Effector memory CD4-positive, alpha-beta T cell (primary cell): ENCODE measurements at places on chromosomes 3 and 15.
A peak's percentile ranks its signal among the peaks of the same experiment; 100 is the strongest.

GRCh38 chr3:183439515-183439914, 11.1 kb upstream of the MCF2L2 start:
- DNase-seq, result no peak

DNA sequence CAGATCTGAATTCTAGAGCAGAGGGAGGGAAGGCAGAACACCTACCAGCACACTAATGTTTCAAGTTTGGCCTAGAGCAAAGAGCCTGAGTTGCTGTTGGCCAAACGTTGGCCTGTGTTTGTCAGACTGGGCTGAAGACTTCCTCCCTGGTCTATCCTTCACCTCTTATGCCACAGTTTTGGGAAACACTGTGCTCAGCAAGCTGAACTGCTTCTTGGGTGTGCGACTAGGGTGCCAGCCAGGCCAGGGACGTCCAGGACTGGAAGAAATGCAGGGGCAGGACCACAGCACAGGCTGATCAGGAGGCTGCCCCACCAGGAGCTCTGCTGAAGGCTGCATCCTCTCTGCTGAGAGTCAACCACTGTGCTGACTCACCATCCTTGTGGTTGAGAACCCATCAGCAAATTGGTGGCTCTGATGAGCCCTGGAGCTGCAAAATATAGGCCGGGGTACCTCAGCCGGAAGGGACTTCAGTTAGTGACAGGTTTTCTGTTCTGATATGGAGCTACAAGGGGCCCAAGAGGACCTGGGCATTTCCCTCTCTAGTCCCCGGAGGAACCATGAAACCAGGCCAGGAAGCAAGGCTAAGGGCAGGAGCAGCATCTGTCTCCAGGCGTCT, 131.6 kb upstream of the RASGRP1 start:
- peak; percentile 64 for DNase-seq

- no peak for DNase-seq
These were observed 163.7 kb downstream of the TCF12 start for GRCh38 chr15:57082054-57082728.

DNA sequence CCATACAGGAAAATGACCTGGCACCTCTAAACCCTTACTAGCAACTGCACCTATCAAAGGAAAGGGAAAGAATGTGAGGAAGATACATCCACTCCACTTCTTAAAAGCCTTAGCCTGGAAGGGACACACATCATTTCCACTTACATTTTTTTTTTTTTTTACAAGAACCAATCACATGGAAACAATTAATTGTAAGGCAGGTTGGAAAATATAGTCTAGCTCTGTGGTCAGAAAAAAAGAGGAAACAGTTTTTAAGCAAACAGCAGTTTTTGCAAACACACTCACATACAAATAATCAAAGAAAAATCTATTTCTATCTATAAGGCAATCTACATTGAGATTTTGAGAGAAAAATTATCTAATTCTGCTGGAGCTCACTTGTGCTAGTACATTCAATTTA, 98.9 kb upstream of the SPRED1 start:
- no peak for DNase-seq

DNA sequence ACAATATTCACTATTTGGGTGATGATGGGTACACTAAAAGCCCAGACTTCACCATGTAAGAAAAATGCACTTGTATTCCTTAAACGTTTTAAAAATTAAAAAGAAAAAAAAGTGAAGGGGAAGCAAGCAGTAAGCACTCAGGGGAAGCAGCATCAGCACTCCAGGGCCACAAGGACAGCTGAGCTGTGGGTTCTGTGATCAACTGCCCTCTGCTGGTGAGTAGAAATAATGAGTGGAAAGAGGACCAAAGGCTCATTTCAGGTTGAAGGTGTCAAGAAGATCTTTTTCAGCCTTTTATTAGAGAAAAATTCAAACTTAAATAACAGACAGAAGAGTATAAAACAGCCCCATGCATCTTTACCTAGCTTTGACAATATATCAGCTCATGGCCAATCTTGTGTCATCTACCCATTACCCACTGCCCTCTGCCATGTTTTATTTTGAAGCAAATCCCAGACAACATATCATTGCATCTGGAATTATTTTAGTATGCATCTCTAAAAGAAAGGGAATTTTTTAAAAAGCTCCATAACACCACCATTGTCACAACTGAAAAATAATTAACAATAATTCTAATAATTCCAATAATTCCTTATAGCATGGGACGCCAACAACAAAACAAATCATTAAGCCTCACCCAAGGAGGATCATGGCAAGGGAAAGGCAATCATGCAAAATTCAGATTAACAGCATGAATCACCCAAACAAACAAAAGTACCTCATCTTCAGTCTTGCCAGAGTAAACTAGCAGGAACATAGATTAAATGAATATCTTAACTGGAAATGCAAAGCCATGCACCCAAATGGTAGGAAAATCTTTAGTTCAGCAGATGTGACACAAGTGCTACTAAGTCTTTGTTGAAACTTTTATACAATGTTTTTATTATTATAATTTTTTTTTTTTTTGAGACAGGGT, 42.5 kb downstream of the TAMM41 start:
- no peak for DNase-seq

DNA sequence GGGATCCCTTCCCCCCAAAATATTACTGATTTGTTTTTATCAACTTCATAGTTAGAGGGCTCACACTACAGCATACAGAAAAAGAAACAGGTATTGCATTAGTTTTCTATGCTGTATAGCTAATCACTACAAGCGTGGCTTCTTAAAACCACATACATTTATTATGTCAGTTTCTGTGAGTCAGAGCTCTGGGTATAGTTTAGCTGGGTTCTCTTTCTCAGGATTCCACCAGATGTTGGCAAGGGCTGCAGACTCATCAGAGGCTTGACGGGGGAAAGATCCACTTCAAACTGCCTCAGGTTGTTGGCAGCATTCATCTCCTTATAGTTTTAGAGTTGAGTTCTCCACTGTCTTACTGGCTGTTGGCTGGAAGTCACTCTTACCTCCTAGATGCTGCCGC, 328.0 kb downstream of the NLGN1 start:
- no peak for DNase-seq

GRCh38 chr15:65829130-65829764, 37.2 kb upstream of the DENND4A start:
- no peak for DNase-seq

GRCh38 chr3:109072194-109072593, 45.7 kb downstream of the MORC1 start:
- no peak for DNase-seq

GRCh38 chr3:99627062-99627826, 11.2 kb upstream of the COL8A1 start:
- no peak for DNase-seq

GRCh38 chr15:101113114-101114005, 138.5 kb downstream of the CHSY1 start:
- DNase-seq, result no peak

DNA sequence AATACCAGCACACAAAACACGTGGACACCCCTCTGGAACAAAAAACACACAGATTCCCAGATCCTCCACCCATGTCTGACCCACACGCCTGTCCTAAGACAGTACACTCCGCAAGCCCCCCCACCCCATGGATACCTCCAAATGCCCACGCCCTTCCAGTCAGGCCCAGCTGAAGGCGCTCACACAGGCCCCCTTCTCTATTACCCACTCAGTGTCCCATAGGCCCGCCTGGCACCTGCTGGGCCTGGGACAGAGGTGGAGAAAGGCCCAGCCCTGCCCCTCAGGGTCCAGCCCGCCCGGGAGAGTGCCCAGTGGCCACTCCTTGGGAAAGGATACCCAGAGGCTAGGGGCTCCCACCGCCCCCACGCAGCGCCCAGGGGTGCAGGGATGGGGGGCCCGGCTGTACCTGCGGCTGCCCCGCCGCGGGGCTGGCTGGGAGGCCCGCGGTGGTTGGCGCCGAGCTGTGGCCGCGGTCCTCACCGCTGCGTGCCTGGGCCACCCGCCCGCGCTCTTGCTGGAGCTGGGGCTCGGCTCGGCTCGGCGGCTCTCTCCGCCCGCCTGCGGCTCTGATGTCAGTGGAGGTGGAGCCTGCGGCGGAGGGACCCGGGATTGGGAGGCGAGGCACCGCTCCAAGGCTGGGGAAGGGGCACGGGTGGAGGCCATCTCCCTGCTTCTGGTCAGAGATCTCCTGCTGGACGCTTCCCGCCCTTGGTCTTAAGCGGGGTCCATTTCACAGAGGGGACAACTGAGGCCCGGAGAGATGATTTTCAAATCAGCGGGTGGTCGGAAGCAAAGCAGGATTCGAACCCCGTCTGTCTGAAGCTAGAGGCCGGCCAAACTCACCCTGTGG, at the start of gene CAMK1:
Gene CAMK1 (minus strand): TSS at position 522 of the 850 bp plus-strand sequence. CDS start 2,198 bp downstream, outside the sequence.
- DNase-seq, result peak; percentile 24

GRCh38 chr3:161890147-161890625, 393.6 kb downstream of the OTOL1 start:
- no peak for DNase-seq

DNA sequence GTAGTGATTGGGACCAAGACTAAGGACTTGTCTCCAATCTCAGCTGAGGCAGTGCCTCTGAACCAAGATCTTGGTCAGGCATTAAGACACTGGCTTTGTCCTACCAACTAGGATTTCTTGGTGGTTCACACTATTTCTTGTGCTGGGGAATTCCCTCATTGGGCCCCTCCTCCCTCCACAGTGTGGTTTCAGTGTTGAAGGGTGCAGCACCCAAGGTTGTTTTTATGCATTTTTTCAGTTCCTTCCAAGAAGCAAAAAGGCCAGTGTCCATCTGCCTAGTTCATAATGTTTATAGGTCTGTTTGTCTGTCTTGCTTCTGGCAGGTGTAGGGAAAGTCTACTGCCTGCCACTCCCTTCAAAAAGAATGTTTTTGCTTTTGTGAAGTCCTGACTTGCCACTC, 10.6 kb upstream of the ITPKA start:
- DNase-seq, result no peak

DNA sequence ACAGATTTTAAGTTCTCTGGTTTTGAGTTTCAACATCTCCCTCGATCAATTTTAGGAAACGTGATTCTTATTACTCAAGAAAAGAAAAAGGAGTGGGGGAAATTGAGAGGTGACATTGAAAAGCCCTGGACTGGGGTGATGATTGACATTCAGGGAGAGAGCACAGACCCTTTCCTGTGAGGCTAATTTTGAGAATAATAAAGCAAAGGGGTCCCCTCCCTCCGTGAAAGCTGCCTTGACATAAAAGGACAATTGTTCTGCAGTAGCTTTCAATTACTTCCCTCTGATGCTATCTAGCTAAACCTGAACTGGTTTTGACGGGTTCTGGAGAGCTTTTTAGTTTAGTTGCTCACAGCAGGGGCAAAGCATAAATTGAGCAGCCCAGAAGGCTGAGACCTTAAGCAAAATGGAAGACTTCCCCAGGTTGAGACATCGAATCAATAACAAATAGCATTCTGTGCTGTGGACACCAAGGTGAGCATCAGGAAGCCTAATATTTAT, 14.4 kb upstream of the CMTM8 start:
- DNase-seq, result no peak

DNA sequence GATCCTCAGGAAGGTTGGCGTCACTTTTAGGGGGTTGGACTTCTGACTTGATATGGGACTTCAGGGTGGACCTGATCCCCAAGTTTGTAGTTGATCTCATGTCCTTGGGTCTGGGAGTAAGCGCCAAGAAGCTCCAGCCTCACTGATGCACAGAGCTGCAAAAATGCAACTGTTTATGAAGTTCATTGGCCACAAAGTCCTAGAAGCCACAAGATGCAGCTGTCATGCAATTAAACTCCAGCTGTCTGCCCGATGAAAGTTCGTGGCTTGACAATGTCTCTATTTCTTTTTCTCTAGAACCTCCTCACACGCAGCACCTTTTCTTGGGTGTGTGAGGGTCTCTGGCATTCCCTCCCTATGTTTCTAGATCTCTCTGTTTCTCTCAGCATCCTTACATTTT, 9.2 kb upstream of the ACAN start:
- no peak for DNase-seq

- no peak for DNase-seq
These were observed 880 bp upstream of the CHRNA7 start for GRCh38 chr15:32029409-32029861.

GRCh38 chr3:105458518-105459215, 92.0 kb downstream of the ALCAM start:
- no peak for DNase-seq

GRCh38 chr3:151171145-151171757, 31.8 kb downstream of the GPR171 start:
- DNase-seq, result no peak

DNA sequence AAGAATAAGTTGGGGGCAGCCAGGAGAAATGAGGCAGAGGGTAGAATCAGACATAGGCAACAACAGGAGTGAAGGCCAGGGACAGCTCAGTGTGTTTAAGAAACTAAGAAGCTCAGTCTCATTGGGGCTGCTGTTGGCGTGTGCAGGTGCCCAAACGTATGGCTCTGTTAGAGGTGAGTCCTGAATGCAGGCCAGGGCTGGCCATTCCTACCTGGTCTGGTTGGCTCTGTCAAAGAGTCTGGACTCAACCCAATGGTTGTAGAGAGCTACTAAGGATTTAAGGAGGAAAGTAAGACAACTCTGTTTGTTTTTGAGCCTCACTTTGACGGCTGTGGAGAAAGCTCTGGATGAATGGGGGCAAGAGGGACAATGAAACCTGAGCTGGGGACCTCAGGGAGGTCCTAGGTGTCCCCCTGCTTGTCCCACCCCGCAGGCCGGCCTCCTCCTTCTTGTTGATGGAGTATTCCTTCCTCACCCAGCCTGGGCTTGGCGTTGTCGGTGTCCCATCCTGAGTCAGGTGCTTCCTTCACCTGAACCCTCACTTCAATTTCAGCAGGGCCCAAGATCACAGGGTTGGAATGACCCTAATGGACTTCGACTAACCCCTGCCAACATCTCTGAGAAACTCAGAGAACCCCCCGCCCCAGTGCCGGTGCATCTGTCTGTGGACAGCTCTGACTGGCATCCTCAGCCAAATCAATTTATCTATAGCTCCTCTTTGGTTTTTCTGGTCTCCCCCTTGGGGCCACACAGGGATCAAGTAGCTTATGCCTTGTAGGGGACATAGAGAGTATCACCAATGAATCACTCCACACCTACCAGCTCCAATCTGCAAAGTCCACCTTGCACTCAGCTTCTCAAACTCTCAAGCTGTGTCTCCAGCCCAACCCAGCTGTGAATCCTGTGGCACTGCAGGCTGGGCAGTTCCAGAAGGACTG, 8.3 kb downstream of the ITGA11 start:
- DNase-seq, result no peak

GRCh38 chr3:27723456-27723814, 1.3 kb upstream of the EOMES start:
- no peak for DNase-seq

GRCh38 chr15:95292785-95293450, 1037.6 kb upstream of the NR2F2 start:
- no peak for DNase-seq

GRCh38 chr3:52434491-52435115, 10.3 kb downstream of the SEMA3G start:
- no peak for DNase-seq

DNA sequence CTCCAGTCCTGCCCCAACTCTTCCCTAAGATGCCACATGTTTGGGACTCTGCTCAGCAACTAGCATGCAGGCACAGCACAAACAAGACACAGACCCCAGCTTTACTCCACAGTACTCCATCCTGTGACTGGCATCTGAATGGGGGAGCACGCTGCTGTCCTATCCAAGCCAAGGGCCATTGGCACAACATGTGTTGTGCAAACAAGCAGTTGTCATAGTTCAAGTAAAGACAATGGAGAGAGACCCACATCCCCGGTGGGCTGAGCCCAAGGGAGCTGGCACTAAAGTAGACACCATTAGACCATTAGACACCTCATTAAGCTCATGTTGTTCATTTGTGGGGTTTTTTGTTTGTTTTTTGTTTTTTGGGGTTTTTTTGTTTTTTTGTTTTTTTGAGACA, 132.7 kb downstream of the CHSY1 start:
- no peak for DNase-seq
